ENCODE measurements at places on chromosomes 5 and 9.

DNA sequence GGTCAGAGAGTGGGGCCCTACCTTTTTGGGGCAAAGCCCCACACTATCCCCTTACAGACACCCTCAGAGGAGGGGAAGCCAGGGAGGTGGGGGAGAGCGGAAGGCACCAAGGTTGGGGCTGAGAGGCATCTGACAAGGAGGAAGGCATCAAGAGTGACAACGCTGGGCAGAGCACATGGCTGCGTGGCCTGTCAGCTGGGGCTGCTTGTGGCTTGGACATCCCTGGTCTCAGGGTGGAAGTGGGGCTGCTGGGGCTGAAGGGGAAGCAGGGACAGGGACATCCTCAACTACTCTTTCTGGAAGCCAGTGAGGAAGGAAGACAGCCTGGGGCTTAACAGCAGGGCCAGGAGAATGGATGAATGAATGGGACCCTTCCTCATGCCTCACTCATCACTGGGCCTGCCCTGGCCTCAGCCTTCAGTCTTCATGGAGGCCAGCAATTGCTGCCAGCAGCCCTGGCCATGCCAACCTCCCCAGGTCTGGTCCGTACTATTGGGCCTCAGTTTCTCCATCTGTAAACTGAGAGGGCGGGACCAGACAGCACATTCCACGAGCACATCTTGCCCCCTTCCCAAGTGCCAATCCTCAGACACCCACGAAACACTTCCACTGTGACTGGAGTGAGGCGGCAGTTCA is 993 bp upstream of the RALGDS start:
- DNase-seq = no peak

- no peak for DNase-seq
Observed at GRCh38 chr9:76964612-76965011, 54.8 kb upstream of the FOXB2 start.

GRCh38 chr5:82150559-82150958 is 127.6 kb downstream of the RPS23 start:
- DNase-seq = no peak

DNA sequence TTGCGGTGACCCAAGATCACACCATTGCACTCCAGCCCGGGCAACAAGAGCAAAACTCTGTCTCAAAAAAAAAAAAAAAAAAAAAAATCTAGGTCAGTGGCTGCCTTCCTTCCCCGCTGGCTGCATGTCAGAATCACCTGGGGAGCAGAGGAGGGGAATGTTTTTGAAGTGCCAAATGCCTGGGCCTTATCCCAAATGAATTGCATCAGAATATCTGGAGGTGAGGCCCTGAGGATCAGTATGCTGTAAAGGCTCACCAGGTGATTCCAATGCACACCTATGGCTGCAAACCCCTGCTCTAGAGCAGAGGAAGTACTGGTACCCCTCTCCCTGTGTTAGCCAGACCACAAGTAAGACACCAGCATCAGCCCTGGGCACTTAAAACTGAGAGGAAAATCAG is 44.7 kb upstream of the GABRP start:
- DNase-seq = no peak

DNA sequence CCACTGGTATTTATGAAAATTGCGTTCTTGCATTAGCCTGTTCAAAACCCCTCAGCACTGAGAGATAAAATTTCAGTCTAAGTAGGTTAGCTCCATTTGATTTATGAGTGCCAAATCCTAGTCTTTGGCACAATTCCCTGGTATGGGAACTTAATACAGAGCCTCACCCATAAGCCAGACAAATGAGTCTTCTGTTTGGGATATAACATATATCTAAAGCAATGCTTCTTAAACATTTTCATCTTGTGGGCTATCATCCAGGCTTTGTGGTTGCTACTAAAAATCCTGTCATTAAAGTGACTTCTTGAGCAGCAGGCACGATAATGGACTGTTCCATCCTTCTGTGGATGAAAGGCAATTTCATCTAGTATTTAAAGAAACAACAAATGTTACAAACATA is 419.5 kb upstream of the ACTBL2 start:
- no peak for DNase-seq

- DNase-seq = no peak
Observed at GRCh38 chr9:6973762-6974161, 216.0 kb downstream of the KDM4C start.

DNA sequence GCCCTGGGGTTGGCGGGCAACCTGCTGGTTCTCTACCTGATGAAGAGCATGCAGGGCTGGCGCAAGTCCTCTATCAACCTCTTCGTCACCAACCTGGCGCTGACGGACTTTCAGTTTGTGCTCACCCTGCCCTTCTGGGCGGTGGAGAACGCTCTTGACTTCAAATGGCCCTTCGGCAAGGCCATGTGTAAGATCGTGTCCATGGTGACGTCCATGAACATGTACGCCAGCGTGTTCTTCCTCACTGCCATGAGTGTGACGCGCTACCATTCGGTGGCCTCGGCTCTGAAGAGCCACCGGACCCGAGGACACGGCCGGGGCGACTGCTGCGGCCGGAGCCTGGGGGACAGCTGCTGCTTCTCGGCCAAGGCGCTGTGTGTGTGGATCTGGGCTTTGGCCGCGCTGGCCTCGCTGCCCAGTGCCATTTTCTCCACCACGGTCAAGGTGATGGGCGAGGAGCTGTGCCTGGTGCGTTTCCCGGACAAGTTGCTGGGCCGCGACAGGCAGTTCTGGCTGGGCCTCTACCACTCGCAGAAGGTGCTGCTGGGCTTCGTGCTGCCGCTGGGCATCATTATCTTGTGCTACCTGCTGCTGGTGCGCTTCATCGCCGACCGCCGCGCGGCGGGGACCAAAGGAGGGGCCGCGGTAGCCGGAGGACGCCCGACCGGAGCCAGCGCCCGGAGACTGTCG is 976 bp downstream of the RXFP3 start:
- no peak for DNase-seq

Measured in activated CD4-positive, alpha-beta T cell treated with anti-CD3 and anti-CD28 coated beads, Interleukin-2, amount 50 U/mL, for 1 hour (primary cell).